ENCODE measurements at places on chromosomes 16 and 17.

- DNase-seq, result no peak
Observed at GRCh38 chr16:78195797-78196196, 96.3 kb downstream of the WWOX start.

GRCh38 chr16:13492046-13492445, 427.9 kb upstream of the ERCC4 start:
- DNase-seq, result no peak

DNA sequence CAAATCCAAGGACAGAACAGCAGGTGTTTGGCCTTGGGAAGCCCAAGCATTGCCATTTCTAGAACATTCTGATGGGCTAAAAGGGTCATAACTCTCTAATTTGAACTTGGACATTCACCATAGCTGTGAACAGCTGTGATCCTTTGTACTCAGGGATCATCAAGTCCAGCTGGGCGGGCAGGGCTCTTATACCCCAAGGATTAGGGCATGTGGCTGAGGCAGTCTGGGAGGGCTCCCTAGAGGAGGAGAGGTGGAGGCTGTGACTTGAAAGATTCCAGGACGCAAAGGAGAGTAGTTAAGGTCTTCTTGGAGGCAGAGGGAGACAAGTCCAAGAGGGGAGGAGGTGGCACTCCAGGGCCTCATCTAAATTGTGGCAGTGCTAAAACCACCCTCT, 233.1 kb upstream of the GSE1 start:
- DNase-seq, result no peak

- no peak for DNase-seq
Observed at GRCh38 chr16:86212706-86213436, 297.5 kb upstream of the FOXF1 start.

GRCh38 chr16:77584205-77584859, 138.0 kb upstream of the NUDT7 start:
- DNase-seq, result no peak

GRCh38 chr16:77748421-77749005, 26.2 kb downstream of the NUDT7 start:
- no peak for DNase-seq

DNA sequence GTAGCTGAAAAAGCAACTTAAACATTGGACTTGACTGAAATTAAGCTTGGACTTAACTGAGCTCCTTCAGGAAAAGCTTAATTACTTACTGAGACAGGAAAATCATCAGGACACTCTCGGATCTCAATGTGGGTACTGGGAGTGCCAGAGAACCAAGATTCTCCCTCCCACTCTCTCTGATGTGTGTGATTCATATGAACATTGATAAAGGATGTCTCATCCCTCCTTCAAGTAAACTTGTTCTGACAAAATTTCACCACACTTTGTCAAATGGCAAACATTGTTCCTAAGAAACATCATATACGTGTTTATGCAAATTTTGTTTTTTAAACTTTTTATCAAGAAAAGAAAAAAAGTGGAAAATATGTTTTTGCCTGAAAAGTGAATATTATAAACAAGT, 4.1 kb upstream of the SLFN5 start:
- DNase-seq, result no peak

- DNase-seq, result no peak
Observed at GRCh38 chr17:2266045-2266864, 37.3 kb downstream of the SMG6 start.

DNA sequence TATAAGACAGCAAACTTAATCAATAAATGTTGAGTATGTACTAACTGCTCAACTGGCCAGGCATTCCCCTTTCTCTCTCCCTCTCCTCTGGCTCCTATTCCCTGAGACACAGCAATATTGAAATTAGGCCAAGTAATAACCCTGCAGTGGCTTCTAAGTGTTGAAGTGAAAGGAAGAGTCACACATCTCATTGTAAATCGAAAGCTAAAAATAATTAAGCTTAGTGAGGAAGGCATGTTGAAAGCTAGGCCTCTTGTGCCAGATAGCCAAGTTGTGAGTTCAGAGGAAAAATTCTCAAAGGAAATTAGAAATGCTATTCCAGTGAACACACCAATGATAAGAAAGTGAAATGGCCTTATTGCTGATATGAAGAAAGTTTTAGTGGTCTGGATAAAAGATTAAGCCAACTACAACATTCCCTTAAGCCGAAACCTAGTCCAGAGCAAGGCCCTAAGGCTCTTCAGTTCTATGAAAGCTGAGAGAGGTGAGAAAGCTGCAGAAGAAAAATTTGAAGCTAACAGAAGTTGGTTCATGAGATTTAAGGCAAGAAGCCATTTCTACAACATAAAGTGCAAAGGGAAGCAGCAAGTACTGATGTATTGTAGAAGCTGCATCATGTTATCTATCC, 35.4 kb upstream of the ABCC11 start:
- no peak for DNase-seq

GRCh38 chr16:69244336-69244735, 57.4 kb downstream of the SNTB2 start:
- no peak for DNase-seq

DNA sequence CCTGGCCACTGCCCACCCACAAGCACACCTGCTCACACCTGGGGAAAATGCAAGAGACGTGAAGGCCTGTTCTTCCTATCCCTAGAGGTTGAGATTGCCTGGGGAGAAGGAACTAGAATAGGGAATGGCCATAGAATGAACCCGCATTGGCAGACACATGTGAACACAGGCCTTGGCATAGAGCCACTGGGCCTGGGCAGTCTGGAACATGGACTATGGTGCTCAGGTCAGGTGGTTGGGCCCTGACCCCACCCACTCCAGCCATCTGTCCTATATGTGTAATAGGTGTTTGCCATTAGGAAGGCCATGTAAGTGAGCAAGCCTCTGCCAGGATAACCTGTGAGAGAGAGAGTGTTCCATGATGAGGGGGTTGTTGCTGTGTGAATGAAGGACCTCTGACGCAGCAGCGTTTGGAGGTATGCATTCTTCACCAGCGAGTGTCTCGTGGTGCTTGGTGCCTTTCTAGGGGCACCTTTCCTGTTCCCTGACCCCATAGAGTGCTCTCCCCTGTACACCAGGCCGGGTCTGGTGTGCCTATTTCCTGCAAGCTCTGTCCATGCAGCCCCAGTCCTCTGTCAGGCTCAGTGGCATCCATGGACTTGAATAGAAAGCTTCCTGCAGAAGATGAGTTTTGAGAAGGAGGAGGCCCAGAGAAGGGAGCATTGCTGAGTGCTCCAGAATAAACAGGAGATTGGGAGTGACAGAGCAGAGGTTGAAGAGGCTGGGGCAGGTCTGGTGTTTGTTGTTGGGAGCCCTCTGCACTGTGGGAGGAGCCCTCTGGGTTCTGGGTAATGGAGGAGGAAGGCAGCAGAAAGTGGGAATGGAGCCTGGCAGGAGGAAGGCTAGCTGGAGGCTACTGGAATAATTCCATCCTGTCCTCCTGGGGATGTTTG, 15.6 kb downstream of the CTRL start:
- no peak for DNase-seq

DNA sequence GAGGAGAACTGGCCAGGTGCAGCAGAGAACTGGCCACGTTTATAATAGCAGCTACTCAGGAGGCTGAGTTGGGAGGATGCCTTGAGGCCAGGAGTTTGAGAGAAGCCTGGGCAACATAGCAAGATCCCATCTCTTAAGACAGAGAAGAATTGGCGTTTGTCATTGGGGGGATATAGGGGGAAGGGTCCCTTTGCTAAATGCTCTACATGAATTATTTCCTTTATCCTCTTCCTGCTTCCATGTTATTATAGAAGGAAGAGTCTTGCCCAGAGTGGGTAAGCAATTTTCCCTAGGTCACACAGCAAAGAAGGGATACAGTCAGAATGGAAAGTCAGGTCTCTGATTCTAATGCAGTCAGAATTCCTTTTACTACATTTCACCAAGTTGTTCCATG, 68.0 kb downstream of the MYH11 start:
- no peak for DNase-seq

- DNase-seq, result peak; percentile 73
Observed at GRCh38 chr17:81385320-81386111, 9.7 kb upstream of the BAHCC1 start.

GRCh38 chr17:37299257-37299980, 76.4 kb upstream of the C17orf78 start:
- no peak for DNase-seq

DNA sequence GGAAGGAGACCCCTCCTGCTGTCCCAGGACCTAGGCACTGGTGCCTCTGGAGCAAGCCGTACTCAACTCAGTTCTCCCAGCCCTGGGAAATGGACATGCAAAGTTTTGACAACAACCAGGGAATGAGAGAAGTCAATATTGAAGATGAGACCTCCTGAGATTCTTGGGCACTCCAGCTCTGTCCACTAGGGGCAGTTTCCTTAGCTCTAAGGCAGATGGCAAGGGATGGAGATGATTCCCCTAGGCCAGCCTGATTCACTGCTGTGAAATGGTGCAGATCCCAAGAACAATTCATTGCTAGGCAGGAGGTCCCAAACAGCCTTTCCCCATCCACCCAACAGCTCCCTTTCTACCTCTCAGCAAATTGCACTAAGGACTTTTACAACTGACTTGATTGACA, 20.5 kb upstream of the SDR42E2 start:
- no peak for DNase-seq

GRCh38 chr17:68587847-68588246, 13.3 kb downstream of the FAM20A start:
- no peak for DNase-seq

DNA sequence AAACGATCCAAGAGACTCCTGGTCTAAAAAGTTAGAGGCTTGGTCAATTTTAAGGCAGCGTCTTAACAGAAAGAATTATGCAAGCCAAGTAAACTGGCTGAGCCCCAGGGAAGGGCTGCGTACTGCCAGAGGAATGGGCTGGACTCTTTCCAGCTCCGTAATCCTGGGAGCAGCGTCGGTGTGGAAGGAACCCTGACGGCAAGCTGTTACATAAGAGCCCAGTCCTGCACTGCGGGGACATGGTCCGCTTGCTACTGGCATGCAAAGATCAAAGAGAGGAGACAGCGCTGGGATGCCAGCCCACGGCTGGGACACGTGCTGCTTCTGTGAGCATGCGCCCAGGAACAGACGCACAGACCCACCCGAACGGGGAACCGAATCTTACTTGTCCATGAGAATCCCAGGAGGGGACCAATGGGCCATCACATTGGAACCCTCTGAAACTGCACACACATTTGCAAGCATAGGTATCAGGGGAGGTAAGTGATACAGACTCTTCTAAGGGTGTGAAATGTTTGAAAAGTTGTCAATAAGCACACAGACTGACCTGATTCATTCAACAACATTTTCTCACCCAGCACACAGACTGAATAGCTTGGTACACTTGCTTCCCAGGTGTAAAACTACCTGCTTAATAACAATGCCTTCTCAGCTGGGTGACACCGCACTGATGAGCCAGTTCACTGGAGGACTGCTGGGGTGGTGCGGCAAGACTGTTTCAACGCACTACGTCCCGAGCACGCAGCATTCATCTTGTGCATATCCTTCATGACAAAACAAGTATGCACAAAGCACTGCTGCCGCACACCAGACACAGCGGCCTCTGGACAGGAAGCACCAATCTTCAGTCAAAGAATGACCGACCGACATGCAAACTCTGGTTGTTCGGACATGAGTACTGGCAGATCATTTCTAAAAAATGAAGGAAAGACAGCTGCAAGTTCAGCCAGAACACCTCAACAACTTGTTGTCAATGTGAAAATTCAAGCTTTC, 94.9 kb downstream of the ANKRD11 start:
- DNase-seq, result peak; percentile 93

GRCh38 chr17:40021451-40021971, 6.3 kb downstream of the CSF3 start:
- peak; percentile 46 for DNase-seq

DNA sequence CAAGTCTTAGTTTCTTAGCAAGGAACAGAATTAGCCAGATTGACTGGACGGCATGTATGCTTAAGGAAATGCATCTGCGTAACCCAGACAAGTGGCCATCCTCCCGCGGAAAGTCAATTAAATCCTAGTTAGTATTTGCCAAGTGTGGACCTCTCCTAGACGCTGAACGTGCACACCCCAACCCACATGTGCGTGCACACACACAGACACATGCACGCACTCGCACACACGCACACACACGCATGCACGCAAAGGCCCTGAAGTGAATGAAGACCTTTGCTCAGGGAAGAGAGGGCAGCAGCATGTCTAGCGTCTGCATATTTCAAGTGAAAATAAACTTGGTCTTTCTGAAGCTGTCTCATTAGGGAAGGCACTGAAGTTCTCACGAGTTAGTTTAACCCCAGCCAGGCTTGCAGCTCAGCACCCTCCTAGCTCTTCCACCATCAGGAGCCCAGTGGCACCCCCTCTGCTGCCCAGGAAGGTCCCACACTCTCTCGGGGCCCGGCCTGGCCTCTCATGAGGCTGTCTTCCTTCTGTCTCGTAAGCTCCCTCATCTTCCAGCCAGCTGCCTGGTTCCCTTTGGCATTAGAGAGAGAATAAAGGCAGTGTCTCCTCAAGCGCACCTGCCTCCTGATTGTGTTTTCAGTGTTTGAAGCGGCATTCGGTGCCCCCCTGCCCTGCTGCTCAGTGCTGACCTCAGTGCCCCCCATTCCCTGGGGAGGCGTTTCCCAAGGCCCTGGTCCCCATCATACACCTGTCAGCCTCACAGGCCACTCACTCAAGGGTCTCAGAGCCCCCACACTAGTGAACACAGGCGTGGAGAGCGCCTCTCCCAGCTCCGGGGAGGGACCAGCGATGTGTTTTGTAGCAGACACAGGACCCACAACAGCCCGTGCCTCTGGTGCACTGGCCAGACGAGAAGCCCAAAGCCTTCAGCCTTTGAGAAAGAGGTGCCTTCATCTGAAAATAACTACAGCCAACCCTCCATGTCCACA, 52.2 kb upstream of the CHMP6 start:
- no peak for DNase-seq

GRCh38 chr17:60993497-60993896, 315.8 kb downstream of the BCAS3 start:
- DNase-seq, result no peak

GRCh38 chr17:43900858-43901754, 6.2 kb downstream of the MPP2 start:
- no peak for DNase-seq

DNA sequence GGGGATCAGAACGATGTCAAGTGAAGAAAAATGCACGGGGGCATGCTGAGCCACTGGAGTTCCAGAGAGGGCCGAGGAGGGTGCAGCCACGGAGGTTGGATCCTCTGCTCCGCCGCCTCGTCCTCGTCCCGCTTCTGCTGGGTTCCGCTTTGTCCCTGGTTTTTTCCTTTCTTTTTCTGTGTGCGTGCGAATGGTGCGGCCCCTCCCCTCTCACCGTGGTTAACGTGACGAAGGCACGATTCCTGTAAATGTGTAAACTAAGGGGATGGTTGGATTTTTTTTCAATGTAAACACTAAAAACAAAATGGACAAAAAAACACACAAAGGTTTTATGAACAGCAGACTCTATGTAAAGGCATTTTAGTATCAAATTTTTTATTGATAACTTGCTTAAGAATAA, 46.7 kb downstream of the ACTG1 start:
- DNase-seq, result no peak

Measured in tibial artery (tissue), 4 donors.